NCI-H1105 treated with DMSO at 0.1 percent for 48 hours (cell line): ENCODE measurements at places on chromosomes 7 and 10.

DNA sequence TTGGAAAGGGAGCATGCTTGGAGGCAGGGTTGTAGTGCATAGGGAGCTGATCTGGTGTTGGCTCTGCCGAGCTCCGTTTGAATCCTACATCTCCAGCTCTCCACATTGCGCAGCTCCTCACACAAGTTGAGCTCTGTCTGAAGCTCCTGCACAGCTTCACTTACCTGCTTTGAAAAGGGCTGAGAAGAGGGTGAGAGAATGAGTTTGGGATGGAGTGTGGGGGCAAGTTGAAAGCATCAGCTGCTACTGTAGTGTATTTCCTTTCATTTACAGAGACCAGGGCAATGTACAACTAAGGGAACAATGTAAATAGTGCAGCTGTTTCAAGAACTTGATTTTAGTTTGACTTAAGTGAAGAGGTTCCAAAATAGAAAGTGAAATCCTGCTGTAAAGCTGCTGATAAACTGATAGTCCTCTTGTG lies 88.5 kb downstream of the VTI1A start:
- no peak for DNase-seq

- no peak for DNase-seq
These were observed 76.4 kb upstream of the MAGI2 start for GRCh38 chr7:79529881-79530235.

- no peak for DNase-seq
These were observed 34.1 kb downstream of the PNLIPRP2 start for GRCh38 chr10:116654816-116655215.

GRCh38 chr10:115826396-115826795 lies 446.6 kb downstream of the GFRA1 start:
- no peak for DNase-seq

GRCh38 chr7:127512663-127513062 lies 72.7 kb downstream of the GCC1 start:
- DNase-seq, result no peak

- DNase-seq, result peak; percentile 41
These were observed 587 bp upstream of the GRK5 start for GRCh38 chr10:119206603-119207365.
